ENCODE measurements at places on chromosomes 5 and 9.

- DNase-seq: no peak
Observed at GRCh38 chr9:93303258-93303771, 119.4 kb downstream of the WNK2 start.

- no peak for DNase-seq
Observed at GRCh38 chr5:77643654-77644370, 5.3 kb upstream of the OTP start.

- DNase-seq: no peak
Observed at GRCh38 chr9:27485158-27485557, 38.9 kb upstream of the IFNK start.

DNA sequence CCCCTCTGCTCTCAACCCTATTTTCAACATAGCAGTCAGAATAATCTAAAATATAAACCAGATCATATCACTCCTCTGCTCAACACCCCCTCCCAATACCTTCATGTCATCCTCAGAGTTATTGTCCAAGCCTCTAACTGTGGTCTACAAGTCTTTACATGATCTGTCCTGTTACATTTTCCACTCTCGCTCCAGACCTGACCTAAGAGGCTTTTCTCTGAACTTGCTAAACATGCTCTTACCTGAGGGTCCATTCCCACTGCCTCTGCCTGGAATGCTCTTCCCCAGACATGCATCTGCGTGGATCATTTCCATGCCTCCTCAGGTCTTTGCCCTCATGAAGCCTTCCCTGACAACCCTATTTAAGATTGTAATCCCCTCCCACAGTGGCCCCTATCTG is 12.0 kb downstream of the NIPSNAP3B start:
- no peak for DNase-seq

DNA sequence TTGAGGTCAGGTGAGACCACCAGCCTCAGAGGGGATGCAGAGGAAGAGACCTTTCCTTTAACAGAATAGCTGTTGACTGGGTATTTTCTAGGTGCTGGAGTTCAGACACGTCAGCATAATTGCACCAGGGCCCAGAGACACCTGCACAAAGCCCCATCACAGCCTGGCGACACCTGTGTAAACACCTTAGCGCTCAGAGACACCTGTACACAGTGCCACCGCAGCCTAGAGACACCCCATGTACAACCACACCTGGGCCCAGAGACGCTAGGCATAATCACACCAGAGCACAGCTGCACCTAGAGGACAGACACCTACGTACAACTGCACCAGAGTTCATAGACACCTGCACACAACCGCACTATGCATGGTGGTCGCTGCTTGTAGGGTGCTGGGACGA is 1.0 kb downstream of the TRIP13 start:
- DNase-seq: no peak

- DNase-seq: peak; percentile 27
Observed at GRCh38 chr5:169126481-169127021, 174.4 kb downstream of the SLIT3 start.

DNA sequence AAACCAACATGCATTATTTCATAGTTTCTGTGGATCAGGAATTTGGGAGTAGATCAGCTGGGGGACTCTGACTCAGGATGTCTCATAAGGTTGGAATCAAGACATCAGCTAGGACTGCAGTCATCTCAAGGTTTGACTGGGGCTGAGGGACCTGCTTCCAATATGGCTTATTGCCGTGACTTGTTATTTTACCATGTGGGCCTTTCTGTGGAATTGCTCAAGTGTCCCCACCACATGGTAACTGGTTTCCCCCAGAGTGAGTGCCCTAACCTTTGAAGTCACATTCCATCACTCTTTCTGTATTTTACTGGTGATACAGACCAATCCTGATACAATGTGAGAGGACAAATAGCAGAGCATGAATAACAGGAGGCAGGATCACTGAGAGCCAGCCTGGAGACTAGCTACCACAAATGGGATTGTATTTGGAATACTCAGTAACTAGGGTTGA is 70.2 kb upstream of the ELL2 start:
- DNase-seq: peak; percentile 11

DNA sequence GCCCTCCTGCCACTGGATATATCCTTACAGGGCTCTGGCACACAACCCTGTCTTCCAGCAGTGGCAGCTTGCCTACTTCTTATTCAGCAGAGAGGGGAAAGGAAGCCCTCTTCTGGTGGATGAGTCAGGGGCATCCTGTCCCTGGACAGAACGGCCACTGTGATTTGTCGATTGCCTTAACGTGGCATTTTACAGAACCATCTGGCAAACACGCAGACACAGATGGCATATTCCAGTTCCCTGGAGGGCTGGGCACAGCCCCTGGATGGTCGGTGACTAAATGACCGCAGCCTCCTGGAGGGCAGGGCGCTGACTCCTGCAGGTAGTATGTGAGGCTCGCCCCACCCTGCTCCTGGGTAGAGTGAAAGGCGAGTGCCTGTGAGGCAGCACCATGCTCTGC is 62.1 kb downstream of the DCP2 start:
- no peak for DNase-seq

DNA sequence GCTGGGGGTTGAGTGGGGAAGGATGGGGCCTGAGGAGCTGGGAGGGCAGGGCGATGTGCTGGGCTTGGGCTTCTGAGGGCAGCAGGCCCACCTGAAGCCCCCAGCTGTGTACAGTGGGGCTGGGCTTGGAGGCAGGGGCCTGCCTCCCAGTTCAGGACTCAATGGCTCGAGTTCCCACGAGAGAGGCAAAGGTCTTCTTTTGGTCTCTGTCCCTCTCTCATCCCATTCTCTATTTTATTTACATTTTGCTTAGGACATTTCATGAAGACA is 180.6 kb downstream of the MACROH2A1 start:
- DNase-seq: no peak

DNA sequence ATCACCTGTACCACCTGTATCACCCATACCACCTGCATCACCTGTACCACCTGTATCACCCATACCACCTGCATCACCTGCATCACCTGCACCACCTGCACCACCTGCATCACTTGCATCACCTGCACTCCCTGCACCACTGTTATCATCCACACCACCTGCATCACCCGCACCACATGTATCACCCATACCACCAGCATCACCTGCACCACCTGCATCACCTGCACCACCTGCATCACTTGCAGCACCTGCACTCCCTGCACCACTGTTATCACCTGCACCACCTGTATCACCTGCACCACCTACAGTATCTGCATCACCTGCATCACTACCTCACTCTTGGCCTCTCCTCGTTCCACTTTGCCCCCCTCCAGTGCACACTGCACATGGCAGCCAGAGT is 63.2 kb upstream of the CKMT2 start:
- no peak for DNase-seq

GRCh38 chr5:39073767-39074016 is 507 bp downstream of the RICTOR start:
- DNase-seq: no peak

GRCh38 chr9:134544388-134545214 is 97.0 kb upstream of the COL5A1 start:
- DNase-seq: peak; percentile 34

DNA sequence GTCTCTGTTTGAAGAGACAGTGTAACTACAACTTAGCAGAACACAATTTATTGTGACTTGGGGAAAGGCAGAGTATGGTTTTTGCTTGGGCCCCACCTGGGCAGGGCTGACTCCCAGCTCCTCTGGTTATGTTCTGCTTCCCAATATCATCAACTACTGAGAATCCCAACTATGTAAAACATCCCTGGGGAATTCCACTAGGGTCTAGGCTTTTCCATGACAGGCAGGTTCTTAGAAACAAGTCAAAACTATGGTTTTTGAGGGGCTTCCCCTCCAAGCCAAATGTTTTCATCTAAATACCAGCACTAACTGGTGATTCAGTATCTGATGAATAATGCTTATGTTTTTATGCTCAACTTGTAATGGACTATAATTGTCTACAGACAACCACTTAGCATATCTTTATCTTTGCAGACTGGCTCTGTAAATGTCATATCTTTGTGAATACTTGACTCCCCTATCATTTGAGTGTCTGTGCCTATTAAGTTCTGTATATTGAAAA is 409.5 kb downstream of the PDE4D start:
- DNase-seq: peak; percentile 74

DNA sequence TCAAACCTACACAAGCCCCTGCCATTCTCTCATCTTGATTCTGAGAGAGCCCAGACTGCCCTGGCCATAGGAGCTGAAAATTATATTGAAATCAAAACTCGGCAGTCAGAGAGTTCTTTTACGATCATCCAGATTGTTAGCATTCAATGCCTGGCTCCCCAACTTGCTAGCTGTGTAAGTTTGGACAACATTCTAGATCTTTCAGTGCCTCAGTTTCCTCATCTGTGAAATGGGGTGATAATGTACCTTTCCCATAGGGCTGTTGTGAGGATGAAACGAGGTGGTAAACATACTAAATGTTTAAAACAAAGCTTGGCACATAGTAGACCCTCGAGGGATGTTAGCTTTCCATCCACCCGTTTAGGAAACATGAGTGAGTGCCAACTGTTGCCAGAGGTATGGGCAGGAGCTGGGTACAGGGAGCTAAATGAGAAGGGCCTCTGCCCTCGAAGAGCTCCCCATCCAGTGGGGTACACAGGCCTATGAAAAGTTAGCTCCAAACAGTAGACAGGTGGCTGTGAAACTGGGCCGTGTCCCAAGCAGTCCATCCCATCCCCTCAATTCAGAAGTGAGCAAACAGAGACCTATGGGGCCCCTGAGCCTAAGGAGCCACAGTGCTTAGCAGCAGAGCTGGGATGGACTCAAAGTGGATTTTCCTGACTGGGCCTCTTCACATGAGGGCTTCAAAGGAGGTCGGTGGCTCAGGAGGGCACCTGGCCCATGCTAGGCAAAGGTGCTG is 17.3 kb upstream of the IGFBPL1 start:
- no peak for DNase-seq

GRCh38 chr5:169063316-169063953 is 237.5 kb downstream of the SLIT3 start:
- DNase-seq: no peak

DNA sequence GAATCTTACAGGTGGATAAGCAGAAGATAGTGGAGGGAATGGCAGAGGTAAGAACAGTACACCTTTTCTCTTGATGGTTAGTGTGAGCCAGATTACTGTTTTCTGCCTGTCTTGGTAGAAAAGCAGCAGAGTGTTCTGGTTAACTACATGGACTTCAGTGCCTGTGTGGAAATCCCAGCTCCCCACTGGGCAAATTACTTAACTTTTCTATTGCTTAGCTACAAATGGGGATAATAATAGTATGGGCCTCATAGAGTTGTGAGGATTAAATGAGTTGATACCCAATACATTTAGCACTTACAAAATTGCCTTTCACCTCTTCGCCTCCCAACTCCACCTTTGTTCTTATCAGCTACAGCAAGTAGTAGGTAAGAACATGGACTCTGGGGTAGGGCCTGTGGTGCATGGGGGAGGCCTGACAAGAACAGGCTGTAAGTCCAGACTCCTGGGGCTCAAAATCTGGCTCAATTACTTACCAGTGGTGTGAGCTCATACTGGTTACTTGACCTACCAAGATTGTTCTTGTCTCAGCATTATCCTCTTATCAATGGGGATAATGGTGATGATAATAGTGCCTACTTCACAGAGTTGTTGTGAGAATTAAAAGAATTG is 125.1 kb downstream of the LIFR start:
- no peak for DNase-seq

GRCh38 chr5:147552897-147553296 is 43.0 kb upstream of the DPYSL3 start:
- no peak for DNase-seq

- no peak for DNase-seq
Observed at GRCh38 chr9:129575818-129576217, 45.1 kb downstream of the C9orf50 start.

GRCh38 chr9:86521977-86522376 is 167.8 kb upstream of the TUT7 start:
- DNase-seq: no peak

DNA sequence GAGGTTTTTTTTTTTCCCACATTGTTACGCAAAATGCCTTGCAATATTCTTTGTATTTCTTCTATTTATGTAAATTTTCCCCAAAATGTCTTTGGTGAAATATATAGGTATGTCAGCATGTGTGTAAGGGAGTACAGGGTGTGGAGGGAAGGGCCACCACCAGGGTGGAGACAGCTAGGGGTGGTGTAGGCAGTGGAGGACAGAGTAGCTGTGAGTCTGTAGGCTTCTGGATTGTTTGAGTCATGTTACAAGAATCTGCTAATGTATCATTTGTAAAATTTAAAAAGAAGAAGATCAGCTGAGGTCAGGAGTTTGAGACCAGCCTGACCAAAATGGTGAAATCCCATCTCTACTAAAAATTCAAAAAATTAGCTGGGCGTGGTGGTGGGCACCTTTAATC is 175.5 kb downstream of the NXNL2 start:
- DNase-seq: no peak

GRCh38 chr9:4844056-4844838 is 51.5 kb downstream of the RCL1 start:
- DNase-seq: no peak

DNA sequence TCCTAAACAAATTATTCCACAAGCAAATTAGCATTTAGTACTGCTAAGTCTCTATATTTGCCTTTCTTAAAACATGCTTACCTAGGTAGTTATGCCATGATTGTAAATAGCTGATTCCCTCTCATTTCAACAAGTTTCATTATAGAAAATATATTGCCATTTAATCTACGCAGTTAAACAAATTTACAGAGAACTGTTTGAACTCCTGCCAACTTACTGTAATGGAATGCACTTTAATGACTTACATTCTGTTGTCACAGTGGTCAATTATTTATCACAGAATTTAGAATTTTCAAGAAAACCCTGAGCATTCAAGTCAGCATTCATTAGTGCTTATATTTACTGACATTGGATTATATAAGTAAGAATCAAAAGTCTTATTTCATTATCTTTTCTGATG is 19.6 kb downstream of the SLC38A9 start:
- no peak for DNase-seq

DNA sequence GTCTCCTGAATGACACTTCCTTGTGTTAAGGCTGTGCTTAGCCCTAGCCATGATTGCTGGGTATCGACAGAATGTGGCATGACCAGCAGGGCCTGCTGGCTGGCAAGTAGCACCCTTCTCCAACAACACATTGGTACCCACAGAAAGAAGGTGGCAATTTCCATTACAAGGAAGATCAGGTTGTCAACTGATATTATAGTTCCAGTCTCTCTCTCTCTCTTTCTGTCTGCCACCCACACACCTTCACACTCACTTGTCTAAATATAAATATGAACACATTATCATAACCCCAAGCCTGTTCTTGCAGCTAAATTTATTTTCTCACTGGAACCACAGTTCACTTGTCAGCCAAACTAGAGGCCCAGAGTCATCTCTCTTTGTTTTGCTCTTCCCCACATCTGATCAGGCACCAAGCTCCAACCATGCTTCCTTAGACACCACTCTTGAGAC is 408.1 kb upstream of the PIK3R1 start:
- DNase-seq: no peak

Measured in kidney glomerular epithelial cell (primary cell).